T-helper 9 cell (primary cell): ENCODE measurements at places on chromosomes 16 and 17.
A peak's percentile ranks its signal among the peaks of the same experiment; 100 is the strongest.

DNA sequence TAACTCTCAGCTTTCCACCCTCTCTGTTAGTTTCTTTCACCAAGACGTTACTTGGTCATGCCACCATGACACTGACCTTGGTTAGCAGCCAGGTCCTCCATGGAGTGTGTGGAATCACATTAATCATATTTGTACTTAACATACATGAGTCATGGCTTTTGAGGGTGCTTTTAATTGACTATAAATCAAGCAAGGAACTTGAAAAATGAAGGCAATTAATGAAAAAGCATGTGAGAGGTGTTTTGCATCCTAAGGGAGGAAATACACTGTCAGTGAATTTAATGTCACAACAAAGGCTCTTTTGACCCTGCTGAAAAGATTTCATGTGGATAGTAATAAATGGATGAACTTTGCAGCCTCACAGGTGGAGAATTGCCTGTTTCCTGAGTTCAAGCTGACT, 240.7 kb downstream of the CDH13 start:
- no peak for DNase-seq

GRCh38 chr17:73433501-73433900, 121.7 kb upstream of the CDC42EP4 start:
- no peak for DNase-seq

DNA sequence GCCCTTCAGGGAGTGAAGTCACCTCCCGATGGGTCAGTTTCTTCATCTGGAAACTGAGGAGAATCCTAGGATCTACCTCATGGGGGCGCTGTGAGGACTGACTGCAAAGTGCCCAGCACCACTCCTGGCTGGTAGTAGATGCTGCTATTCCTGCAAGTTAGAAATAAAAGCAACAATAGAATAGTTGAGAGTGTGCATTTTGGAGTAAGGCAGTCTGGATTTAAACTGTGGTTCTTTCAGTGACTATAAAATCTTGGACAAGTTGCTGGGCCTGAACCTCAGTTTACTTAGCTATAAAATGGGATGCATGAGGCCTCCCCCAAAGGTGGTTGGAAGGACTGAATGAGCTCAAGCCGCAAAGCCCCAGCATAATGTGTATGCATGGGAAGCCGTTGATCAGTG, 70.6 kb downstream of the CYB5B start:
- peak; percentile 20 for DNase-seq

DNA sequence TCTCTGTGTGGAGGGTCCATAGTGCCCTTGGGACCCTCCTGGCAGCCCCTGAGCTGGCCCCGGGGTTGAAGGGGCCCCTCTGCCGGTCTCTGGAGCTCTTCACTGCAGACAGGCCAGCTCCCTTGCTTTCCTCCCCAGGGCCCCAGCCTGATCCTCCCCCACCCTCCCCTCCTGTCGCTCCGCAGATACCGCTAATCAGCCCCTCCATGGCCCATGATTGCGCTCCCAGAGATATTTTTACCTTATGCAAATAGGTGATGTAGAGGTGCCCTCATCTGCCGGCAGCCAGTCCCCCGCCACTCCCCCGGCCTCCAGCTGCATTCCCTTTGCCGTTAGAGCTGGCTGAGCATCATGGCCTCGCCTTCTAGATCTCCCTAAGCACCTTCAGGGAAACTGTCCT, 9.2 kb downstream of the MMP15 start:
- no peak for DNase-seq

DNA sequence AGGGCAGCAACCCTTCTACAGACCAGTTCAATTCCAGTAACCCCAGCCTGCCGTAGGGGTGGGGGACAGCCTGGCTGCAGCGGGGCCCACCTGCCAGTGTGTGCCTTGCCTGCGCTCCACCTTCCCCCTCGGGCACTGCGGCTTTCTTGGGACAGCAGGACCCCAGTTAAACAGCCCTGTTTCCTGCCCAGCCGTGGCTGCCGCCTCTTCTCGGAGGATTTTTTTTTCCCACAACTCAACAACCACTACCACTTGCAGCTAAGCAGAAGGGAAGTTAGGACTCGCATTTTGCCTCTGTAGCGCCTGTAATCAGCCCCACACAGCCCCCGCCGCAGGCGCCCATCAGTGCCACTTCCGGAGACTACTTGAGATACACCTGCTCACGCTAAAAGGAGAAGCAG, 76.1 kb downstream of the RAI1 start:
- DNase-seq = no peak

GRCh38 chr17:56499799-56500388, 93.6 kb upstream of the NOG start:
- no peak for DNase-seq

DNA sequence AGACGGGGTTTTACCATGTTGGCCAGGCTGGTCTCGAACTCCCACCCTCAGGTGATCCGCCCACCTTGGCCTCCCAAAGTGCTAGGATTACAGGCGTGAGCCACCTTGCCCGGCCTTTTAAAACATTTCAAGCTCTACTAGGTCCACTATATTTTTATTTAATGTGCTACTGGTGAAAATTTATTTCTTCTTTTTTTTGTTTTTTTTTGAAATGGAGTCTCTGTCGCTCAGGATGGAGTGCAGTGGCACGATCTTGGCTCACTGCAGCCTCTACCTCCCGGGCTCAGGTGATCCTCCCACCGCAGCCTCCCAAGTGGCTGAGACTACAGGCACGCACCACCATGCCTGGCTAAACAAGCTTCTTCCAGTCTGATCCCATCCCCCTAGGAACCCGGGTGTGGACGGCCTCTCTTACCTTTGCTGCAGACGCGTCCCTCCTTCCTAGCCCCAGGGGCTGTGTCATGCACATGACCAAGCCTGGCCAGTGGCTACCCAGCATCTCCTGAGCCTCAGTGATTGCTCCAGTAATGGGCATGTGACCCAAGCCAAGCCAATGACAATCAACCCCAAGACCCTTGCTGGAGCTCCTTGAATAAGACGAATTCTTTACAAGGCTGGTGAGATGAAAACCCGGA, 40.1 kb upstream of the LITAF start:
- DNase-seq = no peak

DNA sequence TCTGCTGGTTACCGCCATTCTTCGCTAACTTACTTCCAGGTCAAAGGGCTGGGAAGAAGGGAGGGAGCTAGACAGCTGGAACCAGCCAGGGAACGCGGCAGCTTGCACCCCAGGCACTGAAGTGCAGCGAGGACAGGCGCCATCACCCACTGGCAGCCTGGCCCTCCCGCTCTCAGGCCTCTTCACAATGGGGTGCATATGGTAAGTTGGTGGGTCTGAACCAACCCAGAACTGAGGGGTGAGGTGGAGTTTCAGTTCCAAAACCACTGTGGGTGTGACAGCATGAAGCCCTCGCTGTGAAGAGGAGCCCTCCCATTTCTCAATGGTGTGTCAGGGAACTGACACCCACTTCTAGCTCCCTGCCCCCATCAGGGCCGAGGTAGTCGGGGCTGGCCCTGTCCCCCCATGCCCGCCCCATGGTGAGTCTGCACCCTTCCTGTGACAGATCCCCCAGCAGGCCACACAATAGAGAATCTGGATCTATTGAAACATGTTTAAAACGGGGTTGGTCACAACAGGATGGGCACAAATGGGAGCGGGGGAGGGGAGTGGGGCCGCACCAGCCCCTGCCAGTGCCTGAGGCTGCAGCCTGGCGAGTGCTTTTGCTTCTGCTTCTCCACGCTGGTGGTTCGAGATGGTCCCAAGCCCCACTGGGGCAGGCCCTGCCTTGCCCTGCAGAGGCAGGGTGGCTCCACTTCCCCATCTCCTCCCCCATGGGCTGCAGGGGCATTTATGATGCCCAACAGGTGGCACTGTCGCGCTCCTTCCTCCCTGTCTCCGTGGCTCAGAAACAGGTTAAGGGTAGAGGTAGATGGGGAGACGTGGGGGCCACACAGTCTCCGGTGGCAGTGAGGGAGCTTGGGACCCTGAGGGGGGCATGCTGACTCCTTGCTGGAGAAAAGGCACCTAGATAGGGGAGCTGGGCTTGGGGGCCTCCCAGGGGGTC, 2.3 kb downstream of the LIMD2 start:
- DNase-seq = peak; percentile 76

DNA sequence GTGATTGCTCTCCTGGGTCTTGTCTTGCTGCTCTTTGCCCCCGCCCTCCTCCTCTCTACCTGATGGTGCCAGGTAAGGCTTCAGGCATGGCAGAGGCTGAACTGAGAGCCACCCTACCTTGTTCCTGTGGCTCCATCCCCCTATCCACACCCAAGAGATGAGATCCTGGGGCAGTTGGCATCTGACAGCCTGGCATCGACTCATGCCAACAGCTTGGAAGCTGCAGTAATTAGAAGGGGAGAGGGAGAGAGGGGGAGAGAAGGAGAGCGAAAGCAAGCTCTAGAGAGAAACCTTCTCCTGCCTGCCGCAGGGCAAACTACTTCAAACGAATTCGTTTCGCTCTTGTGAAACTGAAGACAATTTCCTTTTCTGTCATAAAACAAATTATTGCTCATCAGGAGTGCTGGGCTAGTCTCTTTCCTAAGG, 13.8 kb upstream of the SP6 start:
- no peak for DNase-seq

DNA sequence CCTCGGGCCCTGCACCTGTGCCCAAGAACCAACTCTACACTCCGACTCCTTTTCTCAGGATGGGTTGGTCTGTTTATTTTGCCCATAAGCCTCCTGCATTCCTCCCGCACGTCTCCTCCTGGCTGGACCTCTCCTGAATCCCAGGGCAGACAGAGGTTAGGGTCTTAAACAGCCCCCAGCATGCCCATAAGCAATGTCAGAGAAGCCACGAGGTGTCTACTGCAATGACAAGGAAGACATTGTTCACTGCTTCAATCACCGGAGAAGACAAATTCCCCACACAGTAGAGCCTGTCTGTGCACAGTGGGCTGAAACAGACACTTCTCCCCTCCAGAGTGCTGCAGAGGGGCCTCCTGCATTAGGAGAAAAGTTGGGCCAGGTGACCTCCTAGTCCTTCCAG, 230.6 kb upstream of the RPL38 start:
- DNase-seq = no peak

DNA sequence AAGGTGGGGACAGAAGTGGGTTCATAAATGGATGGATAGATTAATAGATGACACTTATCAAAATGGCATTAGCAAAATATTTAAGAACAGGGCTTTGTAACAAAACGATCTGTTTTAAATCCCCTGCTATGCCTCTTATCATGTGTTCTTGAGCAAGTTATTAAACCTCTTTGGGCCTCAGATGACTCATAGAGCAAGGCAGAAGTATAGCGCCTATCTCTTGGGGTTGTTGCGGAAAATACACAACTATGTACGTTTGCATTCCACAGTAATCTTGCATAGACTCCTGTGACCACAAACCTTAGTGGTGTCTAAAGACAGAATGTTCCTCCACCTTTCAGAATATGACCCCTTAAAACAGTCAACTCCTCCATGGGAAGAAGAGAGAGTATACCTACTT, 116.8 kb downstream of the CDYL2 start:
- DNase-seq = no peak

DNA sequence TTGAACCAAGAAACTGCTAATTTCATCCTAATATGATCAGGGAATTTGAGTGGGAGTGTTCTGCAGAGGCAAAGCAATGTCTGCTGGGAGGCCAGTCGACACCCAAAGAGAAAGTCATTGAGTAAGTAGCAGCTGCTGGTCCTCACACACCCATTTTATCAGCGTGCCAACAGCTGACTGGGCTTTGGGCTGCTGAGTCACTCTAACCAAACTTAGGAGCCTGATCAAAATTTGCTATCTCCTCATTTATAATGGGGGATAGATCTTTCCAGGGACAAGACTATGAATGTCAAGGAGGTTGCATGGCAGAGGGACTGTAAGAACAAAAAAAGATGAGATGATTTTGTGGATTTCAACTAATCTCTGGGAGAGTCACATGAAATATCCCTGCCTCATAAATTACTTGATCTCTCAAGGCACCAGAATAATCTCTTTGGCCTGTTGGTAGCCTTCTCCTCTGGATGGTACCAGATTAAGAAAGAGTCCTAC, 32.9 kb downstream of the CPSF4L start:
- no peak for DNase-seq

DNA sequence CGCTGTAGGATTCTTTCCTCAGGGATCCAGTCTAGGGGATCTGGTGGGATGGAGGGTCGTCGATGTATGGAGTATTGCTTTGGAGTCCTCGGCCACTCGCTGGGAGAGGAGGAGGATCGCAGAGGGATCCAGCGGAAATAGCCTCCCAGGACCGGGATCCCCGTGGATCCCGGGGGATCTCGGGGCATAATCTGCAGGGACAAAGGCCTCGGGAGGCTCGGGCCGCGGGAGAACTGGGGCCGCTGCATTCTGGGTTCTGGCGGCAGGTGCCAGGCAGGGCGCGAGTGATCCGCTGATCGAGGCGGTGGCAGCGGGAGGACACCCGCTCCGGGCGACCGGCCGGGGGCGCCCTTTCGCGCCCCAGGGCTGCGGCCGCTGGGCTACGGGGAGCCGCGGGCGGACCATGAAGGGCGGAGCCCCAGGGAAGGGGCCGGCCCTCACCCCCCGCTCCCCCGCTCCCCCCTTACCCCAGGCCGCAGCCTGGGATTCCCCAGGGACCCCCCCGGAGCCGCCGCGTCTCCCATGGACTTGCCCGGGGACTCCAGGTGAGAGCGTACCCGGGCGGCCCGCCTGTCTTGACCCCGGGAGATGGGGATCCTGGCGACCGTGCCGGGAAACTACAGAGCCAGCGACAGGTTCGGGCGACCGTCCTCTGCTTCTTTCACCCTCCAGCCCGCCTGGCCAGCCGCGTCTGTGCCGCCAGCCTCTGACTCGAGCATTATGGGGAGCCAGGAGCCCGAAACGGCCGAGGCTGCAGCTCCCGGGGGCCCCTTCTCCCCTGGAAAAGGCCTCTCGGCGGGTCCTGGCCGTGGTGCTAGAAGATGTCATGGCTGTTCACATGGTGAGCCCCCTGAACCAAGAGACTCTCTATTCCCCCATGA, 604 bp downstream of the PRR14 start:
- peak; percentile 67 for DNase-seq

- no peak for DNase-seq
Measured at GRCh38 chr17:6496116-6496481, 51.8 kb downstream of the PIMREG start.

DNA sequence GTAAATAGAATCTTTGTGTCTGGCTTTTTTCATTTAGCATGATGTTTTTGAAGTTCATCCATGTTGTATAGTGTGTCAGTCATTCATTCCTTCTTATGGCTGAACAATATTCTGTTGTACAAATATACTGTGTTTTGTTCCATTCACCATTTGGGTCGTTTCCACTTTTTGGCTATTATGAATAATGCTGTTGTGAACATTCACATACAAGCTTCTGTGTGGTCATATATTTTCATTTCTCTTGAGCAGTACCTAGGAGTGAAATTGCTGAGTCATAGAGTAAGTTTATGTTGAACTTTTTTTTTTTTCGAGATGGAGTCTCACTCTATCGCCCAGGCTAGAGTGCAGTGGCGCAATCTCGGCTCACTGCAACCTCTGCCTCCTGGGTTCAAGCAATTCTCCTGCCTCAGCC, 32.3 kb upstream of the TAOK1 start:
- no peak for DNase-seq

DNA sequence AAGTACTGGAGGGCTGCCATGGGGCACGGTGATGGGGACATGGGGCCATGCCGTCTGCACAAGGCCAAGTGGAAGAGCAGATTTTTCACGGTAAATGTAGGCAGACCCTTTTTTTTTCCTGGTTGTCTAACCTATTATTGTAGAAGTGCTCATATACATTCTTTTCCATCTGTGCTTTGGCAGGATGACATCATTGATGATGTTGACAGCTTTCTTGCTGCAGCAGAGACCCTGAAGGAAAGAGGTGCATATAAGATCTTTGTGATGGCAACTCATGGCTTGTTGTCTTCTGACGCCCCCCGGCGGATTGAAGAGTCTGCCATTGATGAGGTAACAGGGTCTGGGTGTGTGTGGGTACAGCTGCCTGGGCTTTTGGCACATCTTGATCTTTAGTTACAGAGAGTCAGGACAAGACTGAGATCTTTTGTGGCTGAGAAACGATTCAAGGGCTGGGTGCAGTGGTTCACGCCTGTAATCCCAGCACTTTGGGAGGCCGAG, 23.3 kb upstream of the SLC5A10 start:
- DNase-seq = no peak

- no peak for DNase-seq
Measured at GRCh38 chr16:88073201-88073721, 122.0 kb downstream of the BANP start.
